ENCODE measurements at places on chromosomes 3 and 15. TPM values are rescaled to one million over a fixed set of nuclear protein-coding genes. Genes with fewer than 3 reads are reported as not detected.

The EPHB1 gene
- 19.4 TPM for total RNA-seq

The COL6A5 gene
- 0.32 TPM for total RNA-seq

The MINAR1 gene
- 0.51 TPM for total RNA-seq

The GP9 gene
- total RNA-seq = not detected

The HTR3E gene
- not detected for total RNA-seq

The PLXND1 gene
- total RNA-seq = 35.1 TPM

DNA sequence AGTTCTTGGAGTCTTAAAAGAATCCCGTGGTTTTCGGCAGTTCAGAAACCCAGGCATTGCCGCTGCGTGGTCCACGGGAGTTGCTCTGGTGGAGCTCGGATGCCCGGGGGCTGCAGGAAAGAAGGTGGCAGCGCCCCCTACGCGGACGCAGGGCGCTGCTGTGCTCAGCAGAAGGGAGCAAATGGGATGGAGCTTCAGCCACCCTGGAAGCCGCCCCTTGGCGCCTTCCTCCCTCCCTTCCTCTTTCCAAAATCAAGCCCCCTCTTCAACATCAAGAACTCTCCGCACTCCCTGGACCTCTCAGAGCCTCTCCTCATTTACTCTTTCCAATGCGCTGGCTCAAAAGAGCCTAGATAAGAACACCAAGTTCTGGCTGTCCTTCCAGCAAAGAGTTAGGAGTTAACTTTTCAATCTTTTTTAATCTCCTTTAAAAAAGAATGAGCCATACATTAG, 880 bp upstream of the CHRNA7 start:
- H3K27ac ChIP-seq = no peak overlapping the region
- peak overlapping the region; percentile 77 for H3K4me3 ChIP-seq
- no peak for DNase-seq
- H3K36me3 ChIP-seq = no peaks in the 10 kb centered on the region
- H3K27me3 ChIP-seq = peaks cover 48% of the 10 kb centered on the region

DNA sequence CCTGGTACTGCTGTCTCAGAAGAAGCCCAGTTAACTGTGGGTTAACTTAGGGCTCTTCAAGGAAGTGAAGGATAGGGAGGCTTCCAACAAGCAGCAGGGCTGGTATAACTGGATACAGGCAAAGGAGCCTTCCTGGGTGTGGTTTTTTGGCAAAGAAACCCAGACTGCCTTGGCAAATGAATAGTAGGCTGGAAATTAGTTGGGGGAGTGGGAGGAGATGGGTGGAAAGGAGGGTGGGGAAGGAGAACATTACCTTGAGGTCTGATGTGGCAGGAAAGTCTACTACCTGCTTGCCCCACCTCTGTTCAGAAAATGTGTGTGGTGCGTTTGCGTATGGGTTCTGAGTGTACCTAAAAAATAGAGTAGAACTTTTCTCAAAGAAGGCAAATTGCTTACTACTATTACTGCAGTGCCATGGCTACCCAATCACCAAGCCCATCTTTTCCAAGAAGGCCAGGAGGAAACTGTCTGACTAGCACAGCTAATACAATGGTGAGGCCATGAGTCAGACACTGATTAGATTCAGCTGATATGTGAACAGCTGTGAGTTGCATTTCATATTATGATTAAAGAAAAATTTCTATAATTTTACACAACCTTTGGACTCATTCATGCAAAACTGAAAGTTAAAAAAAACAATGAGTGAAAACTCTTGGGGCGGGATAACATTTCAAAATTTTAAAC, 55.2 kb downstream of the SPTSSB start:
- H3K27ac ChIP-seq = peak overlapping the region; percentile 85
- no peak overlapping the region for H3K4me3 ChIP-seq
- DNase-seq = peak; percentile 66
- H3K4me1 ChIP-seq = peaks cover 28% of the 10 kb centered on the region
- H3K27me3 ChIP-seq = no peaks in the 10 kb centered on the region

- no peak overlapping the region for H3K27ac ChIP-seq
- no peak for DNase-seq
- no peaks in the 10 kb centered on the region for H3K27me3 ChIP-seq
- H3K4me3 ChIP-seq = no peak overlapping the region
- no peaks in the 10 kb centered on the region for H3K36me3 ChIP-seq
- peaks cover 7% of the 10 kb centered on the region for H3K4me1 ChIP-seq
Observed at GRCh38 chr15:91988655-91989054, 135.1 kb downstream of the SLCO3A1 start.

- no peak overlapping the region for H3K27ac ChIP-seq
- no peak overlapping the region for H3K4me3 ChIP-seq
- DNase-seq = no peak
- no peaks in the 10 kb centered on the region for H3K27me3 ChIP-seq
Observed at GRCh38 chr3:171491361-171491760, 31.2 kb upstream of the TNIK start.

DNA sequence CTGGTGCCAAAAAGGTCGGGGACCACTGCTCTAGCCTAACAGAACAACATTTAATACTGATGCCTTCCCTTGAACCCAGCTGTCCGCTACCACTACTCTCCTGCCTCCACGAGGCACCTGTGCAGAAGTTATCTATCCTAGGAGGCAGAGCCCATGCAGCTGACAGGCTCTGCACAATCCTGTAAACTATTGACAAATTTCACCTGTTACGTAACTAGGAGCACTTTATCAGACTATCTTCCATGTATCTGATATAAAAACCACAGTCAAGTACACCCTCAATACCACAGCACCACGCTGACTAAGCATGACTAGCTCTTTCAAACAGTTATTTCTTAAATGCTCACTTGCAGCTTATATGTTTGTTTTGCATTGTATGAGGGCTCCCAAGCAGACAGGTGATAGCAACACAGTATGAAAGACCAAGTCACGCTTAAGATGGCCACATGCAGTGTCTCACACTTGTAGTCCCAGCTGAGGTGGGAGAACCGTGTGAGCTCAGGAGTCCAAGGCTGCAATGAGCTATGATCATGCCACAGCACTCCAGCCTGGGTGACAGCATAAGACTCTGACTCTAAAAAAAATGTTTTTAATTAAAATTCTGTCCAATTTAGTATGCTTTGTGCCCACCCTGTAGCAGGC, 4.5 kb upstream of the IL17RC start:
- H3K36me3 ChIP-seq = peaks cover 31% of the 10 kb centered on the region
- H3K27ac ChIP-seq = no peak overlapping the region
- no peaks in the 10 kb centered on the region for H3K27me3 ChIP-seq

DNA sequence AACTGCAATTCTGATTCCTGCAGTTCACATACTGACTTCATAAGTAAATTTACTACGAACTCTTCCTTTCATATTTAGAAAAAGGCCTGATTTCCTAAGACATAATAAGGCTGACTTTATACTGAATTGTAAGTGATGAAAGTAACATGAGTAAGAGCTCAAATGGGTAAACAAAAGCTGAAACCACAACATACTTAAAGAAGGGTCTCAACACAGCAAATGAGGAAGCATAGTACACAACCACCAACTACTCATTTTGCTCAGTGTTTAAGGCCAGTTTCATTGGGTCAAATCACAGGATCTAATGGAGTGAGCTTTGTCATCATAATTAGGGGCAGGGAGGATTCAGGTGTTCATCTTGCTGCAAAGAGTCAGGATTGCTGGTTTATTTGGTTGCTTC, 81.4 kb downstream of the SETD2 start:
- peaks cover 67% of the 10 kb centered on the region for H3K36me3 ChIP-seq
- no peaks in the 10 kb centered on the region for H3K4me1 ChIP-seq
- H3K4me3 ChIP-seq = no peak overlapping the region
- no peaks in the 10 kb centered on the region for H3K27me3 ChIP-seq
- DNase-seq = no peak
- no peak overlapping the region for H3K27ac ChIP-seq

DNA sequence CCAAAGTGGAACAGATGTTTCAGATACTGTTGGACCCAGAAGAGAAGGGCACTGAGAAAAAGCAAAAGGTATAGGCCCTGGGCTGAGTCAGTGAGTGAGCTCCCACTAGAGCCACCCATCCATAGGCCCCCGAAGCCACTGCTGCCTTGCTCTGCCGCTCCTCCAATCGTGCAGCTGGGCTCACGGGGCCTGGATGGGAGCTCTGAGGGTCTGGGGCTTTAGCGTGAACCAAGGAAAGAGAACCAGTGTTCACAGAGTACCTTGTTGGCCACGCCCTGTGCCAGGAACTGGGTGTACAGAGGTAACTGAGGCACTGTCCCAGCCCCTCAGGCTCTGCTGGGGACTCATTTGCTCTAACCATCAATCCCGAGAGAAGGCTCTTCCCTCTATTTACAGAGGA, 4.7 kb downstream of the UNC45A start:
- DNase-seq = no peak
- H3K27me3 ChIP-seq = no peaks in the 10 kb centered on the region
- H3K4me1 ChIP-seq = peaks cover 22% of the 10 kb centered on the region
- H3K36me3 ChIP-seq = peaks cover 66% of the 10 kb centered on the region

- DNase-seq = peak; percentile 57
- H3K4me3 ChIP-seq = no peak overlapping the region
- no peaks in the 10 kb centered on the region for H3K27me3 ChIP-seq
- H3K4me1 ChIP-seq = peaks cover 33% of the 10 kb centered on the region
- H3K27ac ChIP-seq = peak overlapping the region; percentile 58
Observed at GRCh38 chr3:195240939-195241338, 30.0 kb downstream of the XXYLT1 start.

DNA sequence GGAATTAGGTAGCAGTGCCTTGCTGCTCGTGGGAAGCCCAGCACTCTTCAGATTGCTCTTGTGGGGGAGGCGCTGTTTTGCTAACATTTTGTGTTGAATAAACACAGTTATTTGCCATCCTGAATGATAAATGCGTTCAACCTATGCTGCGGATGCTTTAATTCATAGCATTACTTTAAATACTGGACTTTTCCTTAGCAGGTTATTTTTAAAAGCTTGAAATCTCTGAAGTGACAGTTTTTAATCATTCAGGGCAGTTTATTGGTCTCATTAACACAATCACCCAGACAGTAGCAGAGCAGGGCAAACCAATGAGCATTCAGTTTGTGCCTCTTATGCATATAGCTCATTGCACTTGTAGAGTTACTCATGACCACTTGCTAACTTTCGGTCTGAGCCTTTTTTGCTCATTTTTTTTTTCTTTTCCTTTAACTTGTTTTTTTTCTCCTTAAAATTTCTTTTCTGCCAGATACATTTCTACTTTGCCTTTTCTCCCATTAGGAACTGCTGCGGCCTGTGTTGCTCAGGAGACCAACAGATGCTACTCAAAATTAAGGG, 5.2 kb downstream of the CACNA2D3 start:
- no peak overlapping the region for H3K27ac ChIP-seq
- peaks cover 12% of the 10 kb centered on the region for H3K4me1 ChIP-seq
- peaks cover 29% of the 10 kb centered on the region for H3K27me3 ChIP-seq

GRCh38 chr3:126257984-126258383, 77.6 kb upstream of the ALDH1L1 start:
- DNase-seq = no peak
- no peak overlapping the region for H3K27ac ChIP-seq
- H3K27me3 ChIP-seq = peaks cover 7% of the 10 kb centered on the region
- no peak overlapping the region for H3K4me3 ChIP-seq
- H3K4me1 ChIP-seq = peaks cover 3% of the 10 kb centered on the region

- H3K36me3 ChIP-seq = no peaks in the 10 kb centered on the region
- no peak overlapping the region for H3K27ac ChIP-seq
- no peaks in the 10 kb centered on the region for H3K4me1 ChIP-seq
- no peak overlapping the region for H3K4me3 ChIP-seq
Observed at GRCh38 chr15:92315595-92316211, 78.0 kb upstream of the ST8SIA2 start.

DNA sequence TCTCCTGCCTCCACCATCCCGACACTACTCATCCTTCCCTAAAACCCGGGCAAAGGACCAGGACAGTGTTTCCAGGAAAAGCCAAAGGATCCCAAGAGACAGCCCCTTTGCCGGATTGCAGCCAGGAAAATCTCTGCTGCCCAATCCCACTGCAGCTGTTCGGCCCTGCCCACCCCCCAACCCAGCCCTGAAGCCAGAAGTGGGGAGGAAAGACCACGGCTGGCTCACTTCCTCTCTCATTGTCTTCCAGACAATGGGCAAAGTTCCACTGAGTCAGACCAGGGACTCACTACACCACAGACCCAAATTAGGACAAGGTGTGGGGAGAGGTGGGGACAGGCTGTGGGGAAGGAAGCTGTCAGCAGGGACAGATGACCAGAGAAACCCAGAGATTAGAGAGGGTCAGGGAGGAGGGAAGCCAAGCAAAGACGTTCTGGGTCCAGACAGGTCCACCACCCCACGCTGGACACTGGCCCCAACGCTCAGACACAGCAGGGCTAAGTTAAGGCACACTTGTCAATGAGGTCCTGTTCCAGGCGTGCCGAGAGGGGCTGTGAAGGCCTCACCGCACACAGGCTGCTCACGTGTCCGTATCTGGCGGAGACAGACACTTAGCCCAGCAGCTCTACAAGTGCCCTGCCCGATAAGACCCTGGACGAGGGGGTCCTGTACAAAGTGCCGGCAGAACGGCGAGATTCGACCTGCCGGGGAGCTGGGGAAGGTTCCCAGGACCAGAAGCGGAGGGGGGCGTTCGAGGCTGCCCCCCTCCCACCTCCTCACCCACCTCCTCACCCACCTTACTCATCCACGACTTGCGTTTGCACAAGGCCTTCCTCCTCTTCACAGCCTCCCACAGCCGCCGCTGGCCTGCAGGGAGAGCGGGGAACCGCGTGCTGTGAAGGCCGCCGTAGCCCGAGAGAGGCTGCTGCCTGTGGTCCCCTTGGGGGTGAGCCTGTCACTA, 21.9 kb downstream of the TNK2 start:
- H3K4me1 ChIP-seq = peaks cover 10% of the 10 kb centered on the region
- no peak overlapping the region for H3K4me3 ChIP-seq
- H3K36me3 ChIP-seq = peaks cover 33% of the 10 kb centered on the region
- no peak for DNase-seq
- no peaks in the 10 kb centered on the region for H3K27me3 ChIP-seq

- no peaks in the 10 kb centered on the region for H3K36me3 ChIP-seq
- no peaks in the 10 kb centered on the region for H3K27me3 ChIP-seq
Observed at GRCh38 chr15:79680720-79681119, 216.1 kb downstream of the MTHFS start.

GRCh38 chr3:124385996-124386395, 344.3 kb upstream of the UMPS start:
- H3K36me3 ChIP-seq = no peaks in the 10 kb centered on the region
- no peak for DNase-seq
- H3K27ac ChIP-seq = no peak overlapping the region
- peaks cover 7% of the 10 kb centered on the region for H3K27me3 ChIP-seq
- no peak overlapping the region for H3K4me3 ChIP-seq

- H3K27ac ChIP-seq = no peak overlapping the region
- H3K4me3 ChIP-seq = no peak overlapping the region
- H3K36me3 ChIP-seq = no peaks in the 10 kb centered on the region
- H3K27me3 ChIP-seq = no peaks in the 10 kb centered on the region
- DNase-seq = no peak
- peaks cover 6% of the 10 kb centered on the region for H3K4me1 ChIP-seq
Observed at GRCh38 chr15:63448266-63448665, 56.1 kb upstream of the USP3 start.

GRCh38 chr3:123353850-123354233, 95.0 kb downstream of the ADCY5 start:
- H3K36me3 ChIP-seq = no peaks in the 10 kb centered on the region
- H3K27ac ChIP-seq = no peak overlapping the region
- DNase-seq = no peak
- no peaks in the 10 kb centered on the region for H3K4me1 ChIP-seq

DNA sequence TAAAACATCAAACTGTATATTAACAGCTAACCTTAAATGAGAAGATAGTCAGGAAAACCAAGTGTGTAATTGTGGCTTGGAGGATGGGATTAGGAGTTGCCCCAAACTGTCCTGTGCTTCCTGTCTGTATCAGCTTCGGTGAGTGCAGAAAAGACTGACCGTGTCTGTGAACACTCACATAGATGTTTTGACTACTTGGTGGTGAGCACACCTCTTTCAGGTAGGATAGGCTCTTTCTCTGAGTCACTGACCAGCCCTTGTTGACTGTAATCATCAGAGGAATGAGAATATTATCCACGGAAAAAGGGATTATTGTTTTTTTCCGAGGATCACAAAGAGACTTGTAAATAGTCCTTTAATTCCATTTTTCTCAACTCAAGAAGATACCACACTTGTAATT, 51.5 kb downstream of the GMNC start:
- H3K27me3 ChIP-seq = no peaks in the 10 kb centered on the region
- H3K4me3 ChIP-seq = no peak overlapping the region
- no peaks in the 10 kb centered on the region for H3K4me1 ChIP-seq
- no peak overlapping the region for H3K27ac ChIP-seq

Data from suprapubic skin (tissue), 4 donors.